ENCODE measurements at places on chromosomes 6 and 20. TPM values are rescaled to one million over a fixed set of nuclear protein-coding genes. Genes with fewer than 3 reads are reported as not detected.

MACROD2 gene
- total RNA-seq = 0.49 TPM

MAP3K5 gene
- total RNA-seq = 9.5 TPM

KIAA1755 gene
- total RNA-seq = 7.5 TPM

AGPAT1 gene
- 70.9 TPM for total RNA-seq

BEND6 gene
- total RNA-seq = 2.3 TPM

GFRA4 gene
- total RNA-seq = not detected

OTOR gene
- total RNA-seq = not detected

CD109 gene
- total RNA-seq = 20.8 TPM

IP6K3 gene
- total RNA-seq = 8.2 TPM

TREM2 gene
- not detected for total RNA-seq

VGLL2 gene
- 0.13 TPM for total RNA-seq

ISM1 gene
- total RNA-seq = 0.33 TPM

MYLK4 gene
- total RNA-seq = 0.16 TPM

CLPSL2 gene
- total RNA-seq = not detected

PLA2G7 gene
- not detected for total RNA-seq

PLCB1 gene
- 0.81 TPM for total RNA-seq

LKAAEAR1 gene
- not detected for total RNA-seq

Data from mesangial cell (primary cell).